Tibial nerve (tissue), 4 donors: ENCODE measurements at places on chromosomes 7 and 10. TPM values are rescaled to one million over a fixed set of nuclear protein-coding genes. Genes with fewer than 3 reads are reported as not detected.

The TRPV5 gene
- total RNA-seq: not detected

The FAM237B gene
- not detected for total RNA-seq

DNA sequence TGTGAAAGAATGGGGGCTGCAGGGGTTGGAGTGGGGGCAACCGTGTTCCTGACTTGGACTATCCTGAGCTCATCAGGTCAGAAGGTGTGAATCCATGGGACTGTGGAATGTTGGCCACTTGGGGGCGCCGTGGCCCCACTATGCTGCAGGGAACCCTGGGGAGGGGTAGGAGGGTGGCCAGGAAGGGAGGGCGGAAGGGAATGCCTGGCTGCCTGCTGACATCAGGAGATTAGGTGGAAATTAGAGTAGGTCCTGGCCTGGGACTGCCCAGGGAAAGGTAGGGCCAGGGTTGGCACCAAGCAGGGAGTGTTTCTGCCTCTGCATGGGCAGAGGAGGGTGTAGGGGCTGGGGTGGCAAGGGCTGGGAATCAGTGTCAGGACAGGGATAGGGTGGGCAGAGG lies 65.8 kb upstream of the PRSS58 start:
- no peak for DNase-seq

DNA sequence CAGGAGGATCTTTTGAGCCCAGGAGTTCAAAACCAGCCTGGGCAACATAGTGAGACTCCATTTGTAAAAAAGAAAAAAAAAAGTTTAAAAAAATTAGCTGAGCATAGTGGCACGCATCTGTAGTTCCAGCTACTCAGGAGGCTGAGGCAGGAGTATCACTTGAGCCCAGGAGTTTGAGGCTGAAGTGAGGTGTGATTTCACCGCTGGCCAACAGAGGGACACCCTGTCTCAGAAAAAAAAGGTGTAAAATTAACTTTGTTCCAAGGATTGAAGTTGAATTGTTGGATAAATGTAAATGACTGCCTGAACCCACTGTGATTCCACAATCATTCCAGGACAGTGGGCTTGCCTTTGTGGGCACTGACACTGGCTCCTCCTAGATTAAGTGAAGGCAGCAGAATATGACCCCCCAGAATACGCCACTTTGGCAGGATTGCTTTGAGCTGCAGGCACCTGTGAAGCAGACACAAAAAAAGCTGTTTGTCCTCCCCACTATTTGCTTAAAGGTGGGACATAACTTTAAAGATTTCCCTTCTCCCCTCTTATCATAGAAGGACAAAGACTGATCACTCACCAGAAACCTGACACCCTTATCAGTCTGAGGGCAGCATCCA lies 57.2 kb upstream of the FOXI2 start:
- no peak for DNase-seq
